ENCODE measurements at places on chromosomes 2 and 18.

GRCh38 chr2:234981197-234982095, 29.6 kb downstream of the SH3BP4 start:
- no peak for DNase-seq
- peak overlapping the region; percentile 19 for H3K4me3 ChIP-seq

- DNase-seq: no peak
- H3K4me1 ChIP-seq: no peaks in the 10 kb centered on the region
- H3K27me3 ChIP-seq: no peaks in the 10 kb centered on the region
Observed at GRCh38 chr2:19676770-19677169, 225.0 kb downstream of the TTC32 start.

DNA sequence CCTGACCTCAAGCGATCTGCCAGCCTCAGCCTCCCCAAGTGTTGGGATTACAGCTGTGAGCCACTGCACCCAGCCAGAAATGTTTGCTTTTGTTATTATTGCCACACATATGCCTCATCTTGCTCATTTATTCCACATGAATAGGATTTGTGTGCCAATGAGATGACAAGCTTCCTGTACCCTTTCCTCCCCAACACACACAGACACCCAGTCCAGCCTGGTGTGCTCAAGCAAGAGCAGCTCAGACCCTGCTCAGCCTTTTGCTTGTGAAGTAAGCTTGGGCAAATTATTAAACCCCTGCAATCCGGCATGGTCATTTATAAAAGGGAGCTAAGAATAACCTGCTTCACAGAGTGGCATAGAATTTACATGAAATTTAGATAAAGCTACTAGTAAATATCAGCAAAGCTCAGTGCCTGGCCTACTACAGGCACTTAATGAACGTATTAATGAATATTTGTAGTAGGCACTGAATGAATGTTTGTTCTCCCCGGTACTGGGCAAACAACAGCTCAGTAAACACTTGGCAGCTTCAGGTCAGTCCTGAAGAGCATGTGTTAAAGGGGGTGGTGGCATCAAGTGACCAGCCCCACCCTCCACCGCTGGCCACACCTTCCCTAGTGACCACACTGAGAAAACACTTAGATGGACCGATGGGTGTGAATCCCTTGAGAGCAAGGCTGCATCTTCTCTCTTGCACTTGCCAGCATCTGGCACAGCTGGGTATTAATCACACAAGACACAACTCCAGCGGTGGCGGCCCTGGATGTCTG, 280.2 kb downstream of the SRBD1 start:
- no peaks in the 10 kb centered on the region for H3K36me3 ChIP-seq
- no peaks in the 10 kb centered on the region for H3K27me3 ChIP-seq
- DNase-seq: peak; percentile 42

DNA sequence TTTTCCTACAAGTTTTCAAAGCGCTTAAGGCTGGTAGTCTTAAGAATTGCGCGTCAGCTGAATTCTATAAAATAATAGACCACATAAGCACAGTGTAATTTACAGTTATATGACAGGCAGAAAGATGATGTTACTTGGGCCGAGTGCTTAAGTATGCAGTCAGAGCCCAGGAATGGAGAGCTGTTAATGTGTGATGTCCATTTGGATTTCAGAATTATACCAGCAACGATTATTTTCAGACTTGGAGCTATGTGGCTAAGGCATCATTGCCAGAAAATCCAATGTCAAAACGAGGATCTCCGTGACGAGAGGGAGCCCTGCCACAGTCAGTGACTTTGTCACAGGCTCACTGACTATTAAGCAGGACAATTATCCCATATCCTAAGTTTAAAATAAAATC, 3.4 kb downstream of the KLF7 start:
- DNase-seq: no peak
- no peaks in the 10 kb centered on the region for H3K27me3 ChIP-seq
- H3K36me3 ChIP-seq: no peaks in the 10 kb centered on the region
- H3K27ac ChIP-seq: peak overlapping the region; percentile 100
- no peak overlapping the region for H3K4me3 ChIP-seq

DNA sequence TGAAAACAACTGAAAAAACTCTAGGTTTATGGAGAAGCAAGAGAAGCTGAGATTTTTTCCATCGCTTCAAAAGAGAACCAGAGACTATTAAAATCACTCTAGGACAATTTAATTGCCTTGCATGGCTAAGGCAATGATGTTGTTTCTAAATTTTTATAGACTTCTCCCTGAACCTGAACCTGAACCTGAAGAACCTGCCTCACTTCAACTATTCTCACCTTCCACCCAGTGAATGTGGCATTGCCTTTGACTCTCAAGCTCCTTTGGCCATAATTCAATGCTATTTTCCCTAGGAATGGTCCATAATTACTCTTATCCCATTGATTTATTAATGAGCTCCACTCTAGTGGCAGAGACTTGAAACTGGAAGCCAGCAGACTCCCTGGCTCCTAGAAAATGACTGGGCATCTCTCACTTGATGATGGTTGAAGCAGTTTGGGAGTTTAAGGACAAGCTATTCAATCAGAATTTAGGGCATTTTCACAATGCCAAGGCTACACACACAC, 303.8 kb upstream of the UBE2E3 start:
- H3K4me1 ChIP-seq: no peaks in the 10 kb centered on the region
- no peaks in the 10 kb centered on the region for H3K36me3 ChIP-seq
- no peak for DNase-seq
- H3K27ac ChIP-seq: no peak overlapping the region
- no peak overlapping the region for H3K4me3 ChIP-seq
- H3K27me3 ChIP-seq: no peaks in the 10 kb centered on the region

GRCh38 chr2:97779141-97779540, 65.8 kb downstream of the ZAP70 start:
- H3K27ac ChIP-seq: no peak overlapping the region
- H3K4me3 ChIP-seq: no peak overlapping the region
- DNase-seq: no peak
- no peaks in the 10 kb centered on the region for H3K27me3 ChIP-seq
- no peaks in the 10 kb centered on the region for H3K4me1 ChIP-seq
- H3K36me3 ChIP-seq: no peaks in the 10 kb centered on the region

DNA sequence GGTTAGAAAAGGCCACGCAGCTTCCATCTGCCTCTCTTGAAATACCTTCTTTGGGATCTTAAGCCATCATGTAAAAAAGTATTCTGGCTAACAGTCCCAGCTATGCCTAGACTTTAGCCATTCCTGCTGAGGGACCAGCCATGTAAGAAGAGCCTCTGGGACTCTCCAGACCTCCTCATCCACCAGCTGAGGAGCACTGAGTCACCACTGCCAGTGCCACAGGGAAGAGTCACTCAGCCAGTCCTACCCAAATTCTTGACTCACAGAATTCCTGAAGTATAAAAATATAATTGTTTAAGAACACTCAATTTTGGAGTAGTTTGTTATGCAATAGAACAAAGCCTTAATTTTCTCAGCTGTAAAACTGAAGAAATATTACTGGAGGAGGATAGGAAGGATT, 436.7 kb downstream of the ZEB2 start:
- H3K4me1 ChIP-seq: no peaks in the 10 kb centered on the region
- H3K36me3 ChIP-seq: no peaks in the 10 kb centered on the region

GRCh38 chr2:236849940-236850339, 235.7 kb upstream of the COPS8 start:
- no peaks in the 10 kb centered on the region for H3K36me3 ChIP-seq
- no peak overlapping the region for H3K4me3 ChIP-seq
- DNase-seq: no peak
- no peak overlapping the region for H3K27ac ChIP-seq
- peaks cover 6% of the 10 kb centered on the region for H3K4me1 ChIP-seq
- no peaks in the 10 kb centered on the region for H3K27me3 ChIP-seq

GRCh38 chr2:99961196-99961913, 181.0 kb downstream of the AFF3 start:
- H3K4me3 ChIP-seq: no peak overlapping the region
- no peak overlapping the region for H3K27ac ChIP-seq
- no peak for DNase-seq
- no peaks in the 10 kb centered on the region for H3K4me1 ChIP-seq
- no peaks in the 10 kb centered on the region for H3K36me3 ChIP-seq

DNA sequence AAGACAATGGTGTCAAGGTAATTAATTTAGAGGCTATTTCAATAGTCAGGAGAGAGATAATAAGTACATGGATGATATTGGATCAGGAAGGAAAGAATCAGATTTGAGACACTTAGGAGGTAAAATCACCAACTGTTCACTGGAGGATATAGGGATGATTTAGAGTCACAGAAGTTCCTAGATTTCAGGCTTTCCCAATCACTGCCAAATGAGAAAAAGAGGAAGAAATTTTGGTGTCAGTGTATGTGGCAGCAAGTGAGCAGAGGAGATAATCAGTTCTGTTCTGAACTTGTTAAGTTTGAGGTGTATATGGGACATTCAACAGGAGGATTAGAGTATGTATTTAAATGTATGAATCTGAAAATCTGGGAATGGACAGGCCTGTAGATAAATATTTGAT, 640.4 kb downstream of the NR4A2 start:
- H3K27me3 ChIP-seq: no peaks in the 10 kb centered on the region
- H3K36me3 ChIP-seq: no peaks in the 10 kb centered on the region

DNA sequence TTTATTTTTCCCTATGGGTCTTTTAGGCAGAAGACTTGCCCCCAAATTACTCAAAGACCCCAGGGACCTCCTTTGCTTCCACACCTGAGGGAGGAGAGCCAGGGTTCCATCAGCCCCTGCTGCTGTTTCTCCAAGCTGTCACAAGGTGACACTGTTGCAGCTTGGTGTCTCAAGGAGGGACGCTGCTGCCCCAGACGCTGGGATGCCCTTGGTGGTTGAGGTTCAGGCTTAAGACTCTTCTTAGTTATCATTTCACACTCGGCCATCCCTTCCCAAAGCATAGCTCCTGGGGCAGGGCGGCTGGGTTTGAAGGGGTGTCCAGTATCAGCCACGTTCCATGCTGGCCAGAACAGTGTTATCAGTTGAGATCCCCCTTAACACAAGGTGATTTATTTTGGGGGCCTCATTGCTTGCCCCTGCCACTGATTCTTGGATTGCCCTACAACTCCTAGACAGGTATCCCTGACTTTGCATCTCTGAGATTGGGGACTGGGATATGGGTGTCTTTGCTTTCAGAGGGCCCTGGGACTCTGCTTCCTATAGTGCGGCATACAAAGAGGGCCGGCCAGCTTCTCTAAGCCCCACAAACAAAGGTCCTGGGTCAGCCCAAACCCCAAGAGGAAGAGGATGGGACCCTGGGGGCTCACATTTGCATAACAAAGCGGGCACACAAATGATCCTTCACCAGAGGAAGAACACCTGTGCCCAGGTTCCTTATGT, 22.7 kb downstream of the GPR55 start:
- no peaks in the 10 kb centered on the region for H3K4me1 ChIP-seq
- H3K27ac ChIP-seq: no peak overlapping the region
- DNase-seq: peak; percentile 46
- no peaks in the 10 kb centered on the region for H3K36me3 ChIP-seq
- H3K4me3 ChIP-seq: no peak overlapping the region
- no peaks in the 10 kb centered on the region for H3K27me3 ChIP-seq

GRCh38 chr2:151823651-151824050, 4.6 kb downstream of the ARL5A start:
- no peaks in the 10 kb centered on the region for H3K36me3 ChIP-seq
- no peaks in the 10 kb centered on the region for H3K27me3 ChIP-seq
- no peak for DNase-seq
- no peak overlapping the region for H3K4me3 ChIP-seq
- H3K27ac ChIP-seq: no peak overlapping the region

DNA sequence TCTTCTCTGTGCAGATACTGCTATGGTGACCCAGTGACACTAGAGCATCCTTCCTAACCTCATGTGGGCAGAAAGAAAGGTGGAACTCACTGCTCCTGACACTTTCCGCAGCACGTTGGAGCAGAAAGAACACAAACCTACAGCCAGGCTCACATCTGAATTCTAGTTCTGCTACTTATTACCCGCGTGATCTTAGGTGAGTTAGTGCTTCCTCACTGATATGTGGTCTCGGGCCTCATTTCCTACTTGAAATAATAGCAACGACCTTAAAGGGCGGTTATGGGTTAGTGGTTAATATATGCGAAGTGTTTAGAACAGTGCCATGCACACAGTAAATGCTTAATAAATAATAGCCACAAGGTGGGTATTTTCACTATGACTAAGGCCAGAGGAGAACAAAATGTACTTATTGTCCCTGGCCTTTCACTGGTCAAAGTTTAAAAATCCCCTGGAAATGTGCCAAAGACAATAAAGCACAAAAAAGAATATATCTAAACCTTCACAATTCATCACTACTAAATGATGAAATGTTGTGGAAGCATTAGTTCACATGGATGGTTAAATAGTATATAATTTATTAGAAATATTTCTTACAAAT, 66.6 kb downstream of the MYOM1 start:
- no peaks in the 10 kb centered on the region for H3K36me3 ChIP-seq
- H3K4me1 ChIP-seq: peaks cover 7% of the 10 kb centered on the region
- H3K27me3 ChIP-seq: no peaks in the 10 kb centered on the region
- peak overlapping the region; percentile 28 for H3K27ac ChIP-seq
- DNase-seq: no peak
- no peak overlapping the region for H3K4me3 ChIP-seq

GRCh38 chr2:215590010-215590745, 154.3 kb upstream of the FN1 start:
- no peaks in the 10 kb centered on the region for H3K4me1 ChIP-seq
- H3K4me3 ChIP-seq: no peak overlapping the region
- H3K36me3 ChIP-seq: no peaks in the 10 kb centered on the region
- no peak for DNase-seq

DNA sequence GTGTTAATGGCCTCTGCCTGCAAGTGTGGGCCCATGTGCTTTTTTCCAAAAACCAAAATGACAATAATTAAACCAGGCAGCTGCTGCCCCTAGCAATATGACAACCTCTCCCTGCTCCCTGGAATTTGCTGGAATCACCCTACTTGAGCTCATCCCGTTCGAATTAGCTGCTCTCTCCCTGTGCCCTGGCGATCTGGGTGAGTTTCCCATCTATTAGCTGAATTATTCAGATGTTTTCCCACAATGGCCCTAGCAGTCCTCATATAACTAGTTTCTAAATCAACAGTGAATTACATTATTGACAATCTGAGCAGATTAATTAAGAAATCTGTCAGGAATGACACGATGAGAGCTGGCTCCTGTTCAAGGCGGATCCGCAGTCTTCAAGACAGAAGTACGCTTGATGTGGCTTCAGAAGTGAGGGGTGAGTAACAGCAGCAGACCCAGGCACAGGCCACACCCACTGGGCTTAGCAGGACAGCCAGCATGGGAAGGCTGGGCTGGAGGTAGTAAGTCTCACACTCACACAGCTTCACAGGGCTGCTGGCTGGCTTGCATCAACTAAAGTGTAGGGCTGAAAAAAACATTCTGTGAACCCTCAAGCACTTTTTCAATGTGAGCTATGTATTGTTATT, 366.2 kb upstream of the ID2 start:
- H3K4me3 ChIP-seq: no peak overlapping the region
- H3K36me3 ChIP-seq: no peaks in the 10 kb centered on the region
- DNase-seq: no peak
- no peaks in the 10 kb centered on the region for H3K27me3 ChIP-seq

DNA sequence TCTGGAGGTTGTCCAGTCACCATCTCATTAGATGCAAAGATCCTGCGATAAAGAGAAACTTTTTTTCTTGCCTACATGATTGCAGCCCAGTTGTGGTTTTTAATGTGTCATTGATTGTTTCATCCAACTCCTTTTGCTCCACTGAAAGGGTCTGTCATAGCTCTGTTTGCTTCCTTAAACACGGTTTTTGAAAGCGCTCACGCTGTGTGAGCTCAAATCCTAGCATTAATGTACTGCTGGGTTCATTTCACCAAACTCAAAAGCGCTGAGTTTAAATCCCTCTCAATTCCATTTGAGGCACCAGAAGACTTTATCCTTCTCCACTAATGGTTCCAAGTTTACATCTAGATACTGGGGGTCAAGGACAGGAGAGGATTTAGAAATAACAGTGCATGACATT, 53.6 kb downstream of the CDK15 start:
- DNase-seq: no peak
- no peak overlapping the region for H3K27ac ChIP-seq
- peaks cover 3% of the 10 kb centered on the region for H3K27me3 ChIP-seq
- no peaks in the 10 kb centered on the region for H3K4me1 ChIP-seq

All from pancreas (tissue), 10 donors.